Muscle of leg (tissue), 16 donors: ENCODE measurements at places on chromosomes 2 and 18. TPM values are rescaled to one million over a fixed set of nuclear protein-coding genes. Genes with fewer than 3 reads are reported as not detected.
A peak's percentile ranks its signal among the peaks of the same experiment; 100 is the strongest.

The PSTPIP2 gene
- 2.0 TPM for total RNA-seq

The IL36B gene
- total RNA-seq, result not detected

The GMPPA gene
- 28.7 TPM for total RNA-seq

- no peak for DNase-seq
Observed at GRCh38 chr18:3360211-3360610, 89.8 kb upstream of the TGIF1 start.

DNA sequence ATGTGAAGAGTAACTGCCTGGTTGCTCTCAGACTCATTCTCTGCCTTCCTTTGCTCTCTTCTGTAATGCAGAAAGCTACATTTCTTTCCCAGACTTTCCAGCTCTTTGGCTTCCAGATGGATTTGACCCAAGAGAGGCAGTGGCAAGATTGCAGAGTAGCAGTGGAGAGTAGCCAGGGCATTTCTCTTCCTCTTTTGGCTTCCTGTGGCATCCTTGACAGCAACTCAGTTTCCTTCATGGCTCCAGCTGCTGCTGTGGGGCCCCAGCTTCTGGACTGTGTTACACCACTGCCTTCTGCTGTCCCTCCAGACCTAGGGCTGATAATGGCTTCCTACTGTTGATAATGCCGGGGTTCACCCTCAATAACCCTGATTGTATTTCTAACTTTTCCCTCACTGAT lies 469.4 kb upstream of the SPRED2 start:
- peak; percentile 83 for DNase-seq

DNA sequence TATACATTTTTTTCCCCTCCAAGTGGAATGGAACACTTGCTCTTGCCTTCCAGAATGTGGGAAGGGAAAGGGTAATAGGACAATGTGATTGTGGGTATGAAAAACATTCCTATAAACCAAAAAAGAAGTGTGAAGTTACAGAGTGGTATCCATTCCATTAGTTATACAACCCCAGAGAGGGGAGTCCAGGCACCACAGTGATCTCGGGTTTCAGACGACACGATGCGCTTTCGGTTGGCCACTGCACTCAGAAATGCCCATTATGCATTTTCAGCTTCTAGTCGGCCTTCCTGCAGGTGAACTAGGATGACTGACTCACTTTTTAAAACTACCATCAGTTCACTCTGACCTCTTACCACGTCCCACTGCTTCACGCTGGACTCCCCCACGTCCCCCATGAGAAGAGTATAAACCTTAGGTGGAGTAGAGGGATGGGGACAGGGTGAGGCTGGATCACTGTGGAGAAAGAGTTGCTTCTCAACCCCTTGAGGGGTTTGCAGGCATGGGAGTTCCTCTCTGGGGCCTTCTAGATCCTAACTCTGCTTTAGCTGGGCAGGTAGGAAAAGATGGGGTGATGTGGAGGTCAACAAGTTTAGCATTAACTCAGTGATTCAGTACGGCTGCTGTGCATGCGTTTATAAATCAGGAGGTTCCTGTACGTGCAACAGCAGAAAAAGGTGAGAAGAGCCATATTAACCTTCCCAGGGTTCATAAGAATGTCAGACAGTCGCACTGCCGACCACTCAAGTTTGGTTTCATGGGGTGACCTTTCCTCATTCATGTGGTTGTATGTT lies 50.5 kb downstream of the ZNF532 start:
- no peak for DNase-seq
